ENCODE measurements at places on chromosomes 4 and X.

DNA sequence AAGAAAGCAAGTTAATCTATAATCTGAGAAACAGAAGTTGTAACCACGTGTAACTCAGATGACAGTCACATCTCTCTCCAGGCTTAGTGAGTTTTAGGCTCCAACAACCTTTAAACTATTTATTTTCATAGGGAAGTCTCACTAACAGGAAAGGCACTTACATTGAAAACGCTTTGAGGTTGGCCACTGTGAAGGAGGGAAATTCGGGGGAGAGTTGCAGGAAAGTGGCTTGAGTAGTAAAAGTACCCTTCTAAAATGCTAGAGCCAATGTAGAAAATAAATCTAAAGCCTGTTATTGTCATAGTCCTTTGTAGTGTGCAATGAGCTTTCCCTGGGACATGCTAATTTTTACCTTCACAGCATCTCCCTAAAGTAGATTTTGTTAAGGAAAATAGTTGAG lies 995 bp upstream of the NFXL1 start:
- no peak for DNase-seq

- DNase-seq, result no peak
These were observed 22.2 kb upstream of the MANBA start for GRCh38 chr4:102783006-102783405.

- DNase-seq, result peak; percentile 3
These were observed 315.9 kb downstream of the MAPK10 start for GRCh38 chr4:86043755-86044592.

- no peak for DNase-seq
These were observed 166.0 kb downstream of the STAG2 start for GRCh38 chrX:124127496-124127895.

- no peak for DNase-seq
These were observed 14.7 kb upstream of the CBR4 start for GRCh38 chr4:169024762-169025161.

DNA sequence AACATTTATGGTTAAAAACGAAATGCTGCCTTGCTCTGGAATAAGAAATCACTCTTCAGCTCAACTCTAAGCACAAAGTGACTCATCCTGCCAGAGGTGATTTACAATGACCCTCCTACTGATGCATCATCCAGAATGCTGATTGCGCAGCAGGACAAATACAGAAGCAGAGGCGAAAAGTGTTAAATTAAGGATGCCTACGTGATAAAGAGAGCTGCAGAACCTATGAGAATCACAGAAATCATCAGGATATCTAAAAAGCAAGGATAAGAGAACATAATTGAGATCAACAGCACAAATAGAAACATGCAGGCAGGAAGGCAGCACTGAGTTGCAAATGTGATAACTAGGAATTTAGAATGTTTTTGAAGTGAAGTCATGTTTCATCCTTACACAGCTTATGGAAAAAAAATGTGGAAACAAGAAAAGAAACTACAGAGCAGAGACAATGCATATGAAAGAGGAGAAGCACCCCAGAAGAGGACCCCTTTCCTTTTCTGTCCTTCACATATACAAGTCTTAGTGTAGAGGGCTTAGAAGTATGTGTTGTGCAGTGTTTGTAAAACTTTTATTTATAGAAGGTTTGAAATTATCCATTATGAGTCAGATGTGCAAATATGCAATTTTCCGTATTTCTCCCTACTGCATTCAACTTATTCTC lies 188.4 kb downstream of the SLC7A11 start:
- no peak for DNase-seq
